Forelimb muscle (tissue), 1 donor: ENCODE measurements at places on chromosomes 5 and 9. TPM values are rescaled to one million over a fixed set of nuclear protein-coding genes. Genes with fewer than 3 reads are reported as not detected.

The RACK1 gene
- 3,643 TPM for polyA plus RNA-seq

The SPATA31D1 gene
- polyA plus RNA-seq = not detected

DNA sequence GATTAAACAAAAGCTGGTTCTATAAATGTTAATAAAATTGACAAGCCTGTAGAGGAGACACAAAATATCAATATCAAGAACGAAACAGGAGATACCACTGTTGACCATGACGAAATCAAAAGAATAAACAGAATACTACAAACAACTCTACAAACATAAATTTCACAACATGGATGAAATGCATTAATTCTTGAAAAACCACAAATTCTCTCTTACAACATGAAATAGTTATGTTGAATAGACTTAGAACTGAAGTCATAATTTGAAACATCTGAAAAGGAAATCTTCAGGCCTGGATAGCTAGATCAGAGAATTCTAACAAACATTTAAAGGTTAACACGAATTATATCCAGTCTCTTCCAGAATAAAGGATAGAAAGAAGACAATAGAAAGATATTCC lies 6.9 kb upstream of the SPATA31C1 start:
- DNase-seq = no peak

- no peak for DNase-seq
Observed at GRCh38 chr9:86517475-86517874, 163.3 kb upstream of the TUT7 start.

DNA sequence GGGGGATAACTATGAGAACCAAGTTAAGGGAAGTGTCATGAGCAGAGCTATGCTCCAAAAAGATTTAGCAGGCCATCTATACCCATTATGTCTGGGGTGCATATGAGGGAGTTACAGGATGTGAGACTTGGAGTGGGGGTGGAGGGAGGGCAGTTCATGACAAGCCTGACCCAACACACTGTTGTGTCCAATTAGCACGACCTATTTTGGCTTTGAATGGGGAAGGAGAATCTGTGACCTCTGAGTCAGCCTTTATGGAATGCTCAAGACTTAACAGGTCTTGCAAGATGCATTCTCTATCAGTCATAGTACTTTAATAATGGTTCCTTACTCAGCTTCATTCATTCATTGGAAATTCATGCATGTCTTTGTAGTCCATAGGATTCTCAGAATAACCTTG lies 71.7 kb downstream of the GRIA1 start:
- DNase-seq = no peak

DNA sequence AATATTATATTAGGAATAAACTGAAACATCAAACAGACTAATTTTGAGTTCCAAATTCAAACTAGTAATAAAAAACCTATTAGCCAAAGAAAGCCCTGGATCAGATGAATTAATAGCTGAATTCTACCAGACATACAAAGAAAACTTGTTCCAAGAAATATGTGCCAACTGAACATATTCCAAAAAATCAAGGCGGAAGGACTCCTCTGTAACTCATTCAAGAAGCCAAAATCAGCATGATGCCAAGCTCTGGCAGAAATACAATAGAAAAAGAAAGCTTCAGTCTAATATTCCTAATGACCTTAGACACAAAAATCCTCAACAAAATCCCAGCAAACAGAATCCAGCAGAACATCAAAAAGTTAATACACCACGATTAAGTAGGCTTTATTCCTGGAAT lies 619.1 kb upstream of the COX7C start:
- no peak for DNase-seq

GRCh38 chr9:129138476-129139232 lies 27.4 kb downstream of the PTPA start:
- no peak for DNase-seq

GRCh38 chr9:14400658-14400995 lies 86.7 kb upstream of the NFIB start:
- DNase-seq = peak; percentile 65

GRCh38 chr5:2378976-2379375 lies 372.5 kb downstream of the IRX2 start:
- no peak for DNase-seq

DNA sequence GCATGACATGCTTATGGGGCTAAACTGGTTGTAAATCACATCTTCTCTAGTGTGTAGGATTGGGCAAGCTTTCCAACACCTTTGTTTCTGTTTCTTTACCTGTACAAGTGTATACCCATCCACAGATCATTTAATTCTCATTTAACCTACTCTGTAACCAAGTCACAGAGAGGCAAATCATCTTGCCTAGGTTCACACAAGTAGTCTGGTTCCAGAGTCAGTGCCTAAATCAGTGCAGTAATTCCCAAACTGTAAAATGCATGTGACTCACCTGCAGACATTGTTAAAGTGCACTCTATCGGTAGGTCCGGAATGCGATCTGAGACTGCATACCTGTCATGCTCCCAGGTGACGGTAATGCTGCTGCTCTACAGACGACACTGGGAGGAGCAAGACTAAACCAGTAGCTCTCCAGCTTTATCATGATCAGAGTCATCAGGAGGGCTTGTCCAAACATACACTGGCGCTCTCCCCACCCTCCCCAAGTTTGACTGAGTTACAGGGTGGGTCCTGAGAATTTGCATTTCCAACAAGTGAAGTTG lies 107.9 kb upstream of the FREM1 start:
- no peak for DNase-seq

DNA sequence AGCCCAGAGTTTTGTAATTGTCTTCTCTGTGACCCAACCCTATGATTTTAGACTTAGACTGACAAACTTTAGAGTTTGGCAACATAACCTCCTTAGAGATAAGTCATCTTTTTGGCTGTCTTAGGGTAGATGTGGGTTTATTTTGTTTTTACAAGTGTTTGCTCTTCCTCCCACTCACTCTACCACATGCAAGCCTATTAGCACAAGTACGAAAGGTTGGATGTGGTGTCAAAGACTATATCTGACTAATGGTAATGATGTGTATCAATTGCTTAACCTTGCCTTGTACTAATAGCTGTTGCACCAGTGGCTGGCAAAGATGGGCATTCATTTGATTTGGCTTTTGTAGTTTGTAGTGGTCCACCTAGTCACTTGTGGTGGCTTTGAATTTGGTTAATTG lies 46.5 kb downstream of the SLC25A46 start:
- no peak for DNase-seq

- DNase-seq = no peak
Observed at GRCh38 chr9:93949694-93950449, 5.3 kb downstream of the BARX1 start.

- DNase-seq = no peak
Observed at GRCh38 chr9:112184946-112185345, 9.8 kb upstream of the SUSD1 start.

DNA sequence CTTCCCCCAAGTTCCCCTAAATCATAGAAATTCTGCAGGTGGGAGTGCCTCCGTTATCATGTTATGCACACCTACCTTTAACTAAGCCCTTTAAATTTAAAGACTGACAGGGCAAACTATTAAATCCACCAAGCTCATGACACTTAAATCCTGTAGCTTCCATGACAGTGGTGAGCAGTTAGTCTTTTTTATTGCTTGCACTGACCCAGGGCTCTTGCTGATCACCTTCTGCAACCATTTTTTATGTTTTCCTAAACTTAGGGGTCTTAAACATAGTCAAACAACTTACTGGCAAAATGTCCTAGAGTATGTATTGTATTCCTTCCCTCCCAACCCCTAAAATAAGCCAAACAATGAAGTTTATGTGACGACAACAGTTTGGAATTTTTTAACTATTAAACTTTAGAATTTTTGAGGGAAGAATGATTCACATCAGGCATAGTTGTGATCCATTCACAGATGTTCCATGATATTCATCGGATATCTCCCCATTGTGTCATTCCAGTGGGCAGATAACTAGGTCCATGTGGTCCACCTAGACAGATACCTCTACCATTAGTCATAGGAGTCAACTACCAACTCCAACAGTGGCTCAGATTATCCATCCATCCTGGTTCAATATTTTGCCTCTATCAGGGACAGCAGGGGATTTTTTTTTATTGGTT lies 283.1 kb downstream of the ADAMTS6 start:
- no peak for DNase-seq
